ENCODE measurements at places on chromosomes 7 and 10.

GRCh38 chr10:30656233-30656632 is 26.7 kb upstream of the LYZL2 start:
- DNase-seq = no peak

DNA sequence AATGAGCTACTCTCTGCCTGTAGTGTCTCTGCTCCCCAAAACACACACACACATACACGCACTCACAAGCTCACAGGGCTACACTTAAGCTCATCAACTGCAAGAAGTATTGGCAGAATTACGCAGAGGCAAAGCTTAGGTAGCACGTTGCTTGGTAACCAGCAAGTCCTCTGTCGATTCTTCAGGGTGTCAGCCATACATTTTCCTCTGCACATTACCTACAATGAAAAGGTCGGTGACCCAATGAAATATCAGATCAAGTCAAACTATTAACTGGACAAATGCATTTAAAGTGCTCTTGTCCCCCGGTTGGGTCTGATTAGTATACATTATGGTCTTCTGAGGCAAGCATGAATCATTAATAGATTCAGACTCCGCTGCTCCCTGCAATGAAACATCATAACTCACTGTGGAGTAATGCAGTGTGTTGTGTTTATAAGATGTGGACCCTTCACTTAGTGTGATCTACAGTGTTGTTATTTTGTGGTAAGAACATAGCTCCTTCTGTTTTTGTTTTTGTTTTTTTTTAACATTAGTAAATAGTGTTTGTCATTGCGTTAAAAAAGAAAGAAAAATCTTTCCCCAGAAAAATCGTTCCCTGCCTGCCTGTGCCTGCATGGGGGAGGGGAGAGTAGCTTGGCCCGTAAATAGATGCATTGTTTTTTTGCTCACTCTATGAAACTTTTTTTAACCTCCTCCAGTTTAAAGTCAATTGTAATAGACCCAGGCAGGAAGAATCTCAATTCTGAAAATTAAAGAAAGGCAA is 325.5 kb downstream of the SFMBT2 start:
- no peak for DNase-seq

DNA sequence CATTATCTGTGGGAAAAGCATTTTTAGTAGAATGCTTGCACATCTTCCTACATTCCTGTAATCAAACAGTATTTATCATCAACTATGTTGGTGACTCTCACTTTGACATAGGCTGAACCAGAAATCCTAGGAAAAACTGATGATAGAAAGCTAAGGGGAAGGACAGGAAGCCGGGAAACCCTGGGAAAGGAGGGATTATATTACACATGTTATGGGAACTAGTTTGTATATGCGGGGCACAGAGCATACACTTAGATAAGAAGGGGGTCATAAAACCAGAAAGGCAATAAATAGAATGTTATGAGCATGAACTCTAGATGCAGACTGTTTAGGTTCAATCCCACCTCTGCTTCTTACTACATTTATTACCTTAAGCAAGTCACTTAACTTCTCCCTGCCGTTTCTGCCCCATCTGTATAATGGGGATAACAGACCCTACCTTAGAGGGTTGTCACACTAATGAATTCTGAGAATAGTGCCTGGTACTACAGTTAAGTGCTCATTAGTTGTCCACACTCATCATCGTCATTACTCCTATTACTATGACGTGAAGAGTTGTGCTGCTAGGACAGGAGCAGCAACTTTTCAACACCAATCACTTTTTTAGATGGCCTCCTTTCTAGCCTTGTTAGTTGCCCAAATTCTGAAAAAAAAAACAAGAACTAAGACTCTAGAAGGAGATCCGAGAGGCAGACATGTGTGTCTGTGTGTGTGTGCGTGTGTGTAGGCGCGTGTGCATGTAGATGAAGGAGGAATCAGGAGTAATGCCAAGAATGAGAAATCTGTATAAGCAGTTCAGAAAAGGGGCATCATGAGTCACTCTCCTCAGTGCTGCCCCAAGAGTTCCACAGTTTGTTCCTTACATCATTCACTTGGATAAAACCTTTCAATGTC is 52.2 kb downstream of the KMT2C start:
- no peak for DNase-seq

- no peak for DNase-seq
Observed at GRCh38 chr7:50865450-50865849, 82.8 kb upstream of the GRB10 start.

GRCh38 chr10:24278176-24278889 is 69.4 kb downstream of the KIAA1217 start:
- DNase-seq = no peak

DNA sequence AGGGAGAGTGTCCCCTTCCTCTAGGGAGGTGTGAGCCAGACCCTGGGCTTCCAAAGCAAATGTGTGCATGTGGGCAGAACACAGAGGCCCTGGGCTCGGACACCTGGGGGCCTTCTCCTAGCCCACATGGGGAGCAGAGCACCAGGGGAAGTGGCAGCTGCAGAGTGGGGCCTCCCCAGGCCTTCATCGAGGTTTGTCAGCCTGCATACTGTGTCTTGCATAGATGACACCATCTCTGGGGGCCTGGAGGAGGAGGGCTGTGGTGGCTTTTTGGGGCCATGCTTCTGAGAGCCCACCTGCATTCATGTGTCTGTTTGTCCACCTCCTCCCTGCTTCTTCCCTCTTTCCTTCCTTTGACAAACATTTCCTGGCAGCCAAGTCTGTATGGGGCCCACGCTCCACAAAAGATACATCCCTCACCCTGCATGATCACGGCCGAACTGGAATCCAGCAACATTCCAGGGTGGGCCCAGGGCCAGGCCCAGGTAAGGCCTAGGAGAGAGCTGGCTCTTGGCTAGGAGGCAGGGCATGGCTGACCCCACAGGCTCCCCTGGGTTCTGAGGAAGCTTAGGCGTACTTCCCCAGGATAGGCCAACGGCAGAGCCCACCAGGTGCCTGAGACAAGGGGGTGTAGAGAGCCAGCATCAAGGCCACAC is 79.2 kb downstream of the ZMIZ1 start:
- no peak for DNase-seq

GRCh38 chr7:36967387-36967786 is 243.1 kb upstream of the AOAH start:
- no peak for DNase-seq

- no peak for DNase-seq
Observed at GRCh38 chr7:134902058-134902457, 84.2 kb upstream of the AGBL3 start.

GRCh38 chr7:152054367-152055230 is 29.1 kb downstream of the GALNT11 start:
- DNase-seq = no peak

DNA sequence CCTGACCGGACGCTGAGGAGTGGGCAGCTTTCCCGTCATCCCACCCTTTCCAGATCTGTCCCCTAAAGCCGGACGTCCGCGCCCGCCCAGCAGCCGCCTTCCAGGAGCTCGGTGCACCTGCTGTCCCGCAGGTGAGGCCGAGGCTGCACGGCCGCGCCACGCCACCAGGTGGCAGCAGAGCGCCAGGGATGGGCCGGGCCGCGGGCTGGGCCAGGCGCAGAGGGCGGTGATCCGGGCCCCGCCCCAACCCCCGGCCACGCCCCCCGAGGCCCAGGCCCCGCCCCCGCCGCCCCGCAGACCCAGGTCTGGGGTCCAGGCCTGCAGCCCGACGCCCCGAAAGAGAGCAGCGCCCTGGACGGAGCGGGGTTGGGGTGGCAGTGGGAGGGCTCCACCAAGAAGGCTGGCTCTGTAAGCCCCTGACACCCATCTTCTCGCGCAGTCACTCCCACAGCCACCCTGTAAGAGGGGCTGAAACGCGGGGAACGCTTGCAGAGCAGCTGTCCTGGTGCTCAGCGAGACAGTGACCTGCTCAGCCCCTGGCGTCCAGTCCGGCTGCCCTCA is 32.2 kb downstream of the FOXL3 start:
- DNase-seq = peak; percentile 41

- no peak for DNase-seq
Observed at GRCh38 chr7:27159266-27160144, 3.0 kb upstream of the HOXA7 start.

- DNase-seq = peak; percentile 59
Observed at GRCh38 chr7:48832303-48832845, 92.0 kb upstream of the CDC14C start.

DNA sequence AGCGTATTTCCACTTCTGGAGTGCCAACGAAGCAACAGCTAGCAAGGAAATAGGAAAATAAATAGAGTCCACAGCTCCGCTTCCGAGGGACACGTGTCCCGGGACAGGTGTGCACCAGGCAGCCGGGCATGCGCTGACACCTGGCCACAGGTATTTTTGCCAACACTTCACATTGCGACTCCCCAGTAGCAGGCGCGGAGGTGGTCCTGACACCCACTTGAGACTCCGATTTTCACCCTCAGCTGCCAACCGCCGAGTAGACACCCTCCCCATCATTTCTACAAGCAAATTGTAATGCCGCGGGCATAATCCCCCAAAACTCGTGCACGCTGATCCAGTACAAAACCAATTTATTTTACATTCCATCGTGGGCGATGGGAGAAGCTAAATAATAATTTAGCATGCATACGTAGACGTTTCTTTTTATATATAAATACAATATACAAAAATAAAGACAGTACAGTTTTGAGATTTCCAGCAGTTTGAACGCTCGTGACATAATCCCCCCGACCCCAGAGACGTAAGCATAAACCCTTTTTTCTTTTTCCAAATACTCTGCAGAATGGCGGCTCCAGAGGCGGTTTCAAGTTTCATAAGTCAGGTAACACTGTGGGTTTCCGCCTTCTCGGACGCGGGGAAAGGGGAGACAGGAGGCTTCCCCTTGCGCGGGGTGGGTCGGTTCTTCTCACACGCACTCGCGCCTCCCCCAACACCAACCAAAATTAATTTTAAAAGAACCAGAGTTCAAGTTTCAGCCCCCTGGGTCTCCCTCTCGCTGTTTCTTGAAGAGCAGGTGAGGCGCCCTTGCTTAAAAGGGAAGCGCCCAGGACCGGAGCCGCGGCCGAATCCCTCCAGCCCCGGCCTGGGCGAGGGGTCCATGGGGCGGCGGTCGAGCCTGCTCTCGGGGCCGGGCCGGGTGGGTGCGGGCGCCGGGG is 5.7 kb downstream of the MNX1 start:
- DNase-seq = no peak

DNA sequence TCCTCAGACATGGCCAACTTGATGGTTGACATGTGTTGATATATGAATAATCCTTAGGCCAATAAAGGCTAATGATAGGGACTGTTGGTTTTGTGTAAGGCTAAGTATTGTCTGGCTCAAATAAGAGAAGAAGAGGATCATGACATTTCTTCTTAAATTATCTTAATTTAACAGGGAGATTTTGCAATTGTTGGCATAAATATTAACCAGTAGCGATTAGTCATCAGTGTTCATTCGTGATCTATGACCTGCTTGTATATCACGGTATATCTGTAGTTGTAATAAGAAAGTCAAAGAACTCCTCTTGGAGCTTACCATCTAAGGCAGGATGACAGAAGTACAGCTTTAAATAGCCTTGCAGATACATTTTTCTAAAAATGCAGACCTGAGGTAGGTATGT is 196.4 kb downstream of the CREB5 start:
- DNase-seq = no peak

DNA sequence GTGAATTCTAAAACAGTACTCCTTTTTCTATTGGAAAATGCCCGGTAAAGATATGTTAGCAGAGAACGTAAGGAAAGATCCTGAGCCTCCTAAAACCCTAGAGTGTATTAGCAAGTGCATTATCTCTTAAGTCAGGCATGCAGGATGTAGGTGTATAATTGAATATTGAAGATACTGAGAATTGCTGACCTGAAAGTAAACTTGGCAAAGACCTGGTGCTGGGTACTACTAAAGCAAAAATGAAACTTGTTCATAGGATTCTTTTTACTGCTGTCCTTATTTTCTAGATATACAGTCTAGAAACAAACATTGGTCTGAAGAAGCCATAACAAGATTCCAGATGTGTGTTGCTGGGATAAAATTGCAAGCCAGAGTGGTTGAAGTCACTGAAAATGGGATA is 18.8 kb upstream of the VWA2 start:
- DNase-seq = no peak

- DNase-seq = no peak
Observed at GRCh38 chr7:74019149-74019548, 8.8 kb upstream of the ELN start.

GRCh38 chr10:70546584-70546983 is 56.0 kb downstream of the PRF1 start:
- no peak for DNase-seq

GRCh38 chr7:55194522-55194921 is 170.6 kb upstream of the LANCL2 start:
- DNase-seq = no peak

- DNase-seq = no peak
Observed at GRCh38 chr10:101493249-101493648, 94.8 kb downstream of the POLL start.

DNA sequence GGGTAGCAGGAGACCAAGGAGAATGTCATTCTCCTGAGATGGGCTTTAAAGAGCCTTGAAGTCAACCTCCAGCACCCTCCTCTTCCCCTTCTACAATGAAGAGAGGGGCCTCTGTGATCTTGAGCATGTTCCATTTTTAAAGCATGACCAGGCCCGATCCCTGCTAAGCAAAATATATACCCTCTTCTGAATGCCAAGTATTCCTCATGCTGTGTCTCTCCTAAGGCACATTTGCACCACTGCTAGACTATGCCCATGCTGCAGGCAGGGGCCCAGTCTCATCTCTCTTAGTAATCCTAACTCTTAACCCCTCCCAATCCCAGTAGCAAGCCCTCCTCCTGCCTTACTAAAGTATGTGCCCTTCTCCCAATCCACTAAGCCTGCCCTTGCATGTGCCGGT is 18.4 kb downstream of the SORBS1 start:
- DNase-seq = no peak

GRCh38 chr7:143388491-143389101 is 7.5 kb downstream of the ZYX start:
- no peak for DNase-seq

DNA sequence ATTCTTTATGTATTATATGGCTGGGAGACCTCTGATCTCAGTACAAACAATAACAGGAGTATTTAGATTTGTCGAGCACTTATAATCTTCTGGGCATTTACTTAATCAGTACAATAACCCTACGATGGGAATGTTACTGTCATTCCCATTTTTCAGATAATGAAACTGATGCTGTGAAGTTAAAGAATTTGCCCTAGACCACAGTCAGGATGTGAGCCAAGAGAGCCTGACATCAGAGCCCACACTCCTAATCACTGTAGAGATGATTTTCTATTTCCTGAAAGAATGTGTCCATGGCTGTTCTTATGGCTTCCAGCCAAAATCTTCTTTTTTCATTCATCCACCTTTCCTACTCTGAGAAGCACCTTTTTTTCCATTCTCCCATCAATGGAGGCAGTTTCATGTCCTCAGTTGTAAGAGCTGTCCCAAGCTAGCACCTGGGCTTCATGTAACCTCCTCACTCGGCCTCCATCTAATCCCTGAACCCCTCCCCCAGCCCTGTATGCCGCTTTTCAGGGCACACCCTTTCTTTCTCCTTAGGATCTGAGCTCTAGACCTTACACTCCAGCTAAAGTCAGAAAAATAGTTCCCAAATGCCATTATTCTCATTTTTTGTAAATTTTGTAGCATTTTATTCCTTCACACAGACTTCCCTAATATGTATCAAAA is 12.2 kb upstream of the CAV1 start:
- no peak for DNase-seq

DNA sequence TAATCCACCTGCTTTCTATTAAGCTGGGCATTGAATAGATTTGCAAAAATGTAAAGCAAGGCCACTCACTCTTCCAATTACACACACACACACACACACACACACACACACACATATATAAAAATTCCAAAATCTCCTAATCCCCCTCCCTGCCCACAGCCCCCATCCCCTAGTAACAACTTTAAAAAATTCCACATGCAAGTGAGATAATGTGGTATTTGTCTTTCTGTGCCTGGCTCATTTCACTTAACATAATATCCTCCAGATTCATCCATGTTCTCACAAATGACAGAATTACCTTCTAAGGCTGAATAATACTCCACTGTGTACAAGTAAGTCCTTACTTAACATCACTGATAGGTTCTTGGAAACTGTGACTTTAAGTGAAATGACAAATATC is 24.2 kb downstream of the SH2D4B start:
- DNase-seq = no peak

Data from occipital lobe (tissue), 3 donors.